ENCODE measurements at places on chromosomes 12 and 14. TPM values are rescaled to one million over a fixed set of nuclear protein-coding genes. Genes with fewer than 3 reads are reported as not detected.
A peak's percentile ranks its signal among the peaks of the same experiment; 100 is the strongest.

DNA sequence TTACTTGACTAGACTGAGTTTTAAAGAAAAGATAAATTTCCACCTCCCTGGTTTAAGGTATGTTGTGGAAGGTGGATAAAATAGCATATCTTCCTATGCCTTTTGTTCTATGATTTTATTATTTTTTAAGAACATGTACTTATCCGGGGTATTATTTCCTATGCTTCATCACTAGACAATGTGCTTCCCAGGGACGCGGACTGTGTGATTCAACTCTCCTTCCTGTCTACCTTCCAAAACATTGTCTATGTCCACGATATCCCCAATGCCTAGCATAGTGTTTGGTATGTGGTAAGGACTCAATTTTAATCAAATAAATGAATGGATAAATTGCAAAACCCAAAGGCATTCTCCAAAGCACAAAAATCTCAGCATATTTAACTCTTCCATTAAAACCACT, 8.3 kb upstream of the CCND2 start:
- DNase-seq = no peak

GRCh38 chr12:122137681-122138080, 36.3 kb downstream of the IL31 start:
- DNase-seq = no peak

GRCh38 chr14:96275177-96276112, 19.4 kb downstream of the BDKRB1 start:
- peak; percentile 43 for DNase-seq

- DNase-seq = no peak
These were observed 271.6 kb upstream of the PLEKHG7 start for GRCh38 chr12:92431146-92431545.

DNA sequence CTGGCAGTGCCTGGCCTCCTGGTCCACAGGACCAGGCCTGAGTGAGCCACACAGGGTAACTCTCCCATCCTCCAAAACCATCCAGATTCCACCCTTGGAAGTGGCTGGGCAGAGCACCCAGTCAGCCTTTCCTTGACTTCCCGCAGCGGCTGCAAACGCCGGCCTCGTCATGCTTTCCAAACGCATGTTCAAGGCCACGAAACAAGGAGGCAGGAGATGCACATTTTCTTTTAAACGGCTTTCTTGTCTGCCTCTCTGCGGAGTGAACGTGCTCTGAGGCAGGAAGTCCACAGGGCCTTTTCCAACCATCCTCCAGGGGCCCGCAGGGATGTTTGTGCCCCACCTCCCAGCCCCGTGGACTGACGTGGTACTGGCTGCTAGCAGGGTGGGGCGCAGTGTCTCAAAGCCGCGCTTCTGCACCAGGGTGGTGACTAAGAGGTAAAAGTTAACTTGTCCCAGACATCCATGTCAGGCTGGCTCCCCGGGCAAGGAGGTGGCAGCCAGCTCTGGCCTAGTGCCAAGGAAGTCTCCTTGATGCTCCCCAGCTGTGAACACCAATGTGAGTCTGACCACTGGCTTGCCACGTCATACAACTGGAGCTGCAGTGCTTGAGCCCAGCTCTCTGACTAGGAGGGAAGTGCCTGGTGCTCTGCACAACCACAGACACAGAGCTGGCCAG, 45.0 kb downstream of the KCNA5 start:
- no peak for DNase-seq

DNA sequence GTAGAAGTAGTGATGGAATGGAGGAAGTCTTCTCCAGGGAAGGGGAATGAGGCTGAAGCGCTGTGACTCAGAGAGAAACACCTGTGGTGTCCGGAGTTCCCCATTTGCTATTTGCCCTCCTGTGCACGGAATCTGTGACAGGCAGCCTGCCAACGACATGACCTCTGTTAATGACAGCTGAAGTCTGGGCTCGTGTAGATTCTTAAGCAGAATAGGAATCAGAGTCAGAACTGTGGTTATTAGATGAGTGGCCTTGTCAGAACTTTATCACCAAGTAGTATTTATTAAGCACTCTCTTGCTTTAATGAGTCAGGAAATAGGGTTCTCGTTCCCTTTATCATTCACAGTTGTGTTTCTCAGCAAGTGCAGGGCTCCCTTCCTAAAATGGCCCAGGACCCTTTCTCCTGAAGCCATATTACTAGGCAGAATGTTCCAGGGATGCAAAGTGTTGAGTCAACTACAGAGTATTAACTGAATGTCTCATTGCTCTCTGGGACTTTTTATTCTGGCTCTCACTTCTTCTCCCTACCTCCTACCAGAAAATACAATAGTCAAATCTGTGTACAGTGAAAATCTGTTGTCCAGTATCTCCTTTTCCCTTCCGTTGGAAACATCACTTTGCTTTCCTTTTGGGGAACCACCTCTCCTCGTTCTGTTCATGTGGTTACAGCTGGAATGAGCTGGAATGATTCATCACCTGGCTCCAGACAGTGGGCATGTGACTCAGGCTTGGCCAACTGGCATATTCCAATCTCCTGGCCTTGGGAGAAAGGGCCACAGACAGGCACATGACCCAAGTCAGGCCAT, 77.8 kb upstream of the MAX start:
- no peak for DNase-seq

GRCh38 chr14:105464501-105464900, 10.1 kb upstream of the CRIP2 start:
- DNase-seq = no peak

- no peak for DNase-seq
These were observed 147.5 kb upstream of the MIS18BP1 start for GRCh38 chr14:45400509-45400908.

- DNase-seq = peak; percentile 28
These were observed 49.9 kb downstream of the LRRC74A start for GRCh38 chr14:76876076-76876475.

GRCh38 chr12:95179011-95179410, 38.3 kb downstream of the FGD6 start:
- no peak for DNase-seq

DNA sequence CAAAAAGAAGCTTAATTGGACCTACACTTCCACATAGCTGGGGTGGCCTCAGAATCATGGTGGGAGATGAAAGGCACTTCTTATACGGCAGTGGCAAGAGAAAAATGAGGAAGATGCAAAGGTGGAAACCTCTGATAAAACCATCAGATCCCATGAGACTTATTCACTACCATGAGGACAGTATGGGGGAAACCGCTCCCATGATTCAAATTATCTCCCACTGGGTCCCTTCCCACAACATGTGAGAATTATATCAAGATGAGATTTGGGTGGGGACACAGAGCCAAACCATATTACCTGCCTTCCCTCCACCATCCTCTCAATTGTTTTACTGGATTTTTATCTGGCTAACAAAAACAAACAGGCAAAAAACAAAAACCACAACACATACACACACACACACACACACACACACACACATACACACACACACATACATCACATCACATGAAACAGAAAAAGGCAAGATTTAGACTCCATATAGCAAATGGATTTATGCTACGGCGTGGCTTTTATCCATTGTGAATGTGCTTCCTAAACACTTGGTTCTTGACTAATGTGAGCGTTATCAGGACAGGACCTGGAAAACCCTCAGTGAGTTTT, 66.7 kb downstream of the ZFP36L1 start:
- no peak for DNase-seq

The TEX52 gene
- not detected for total RNA-seq

The CARMIL3 gene
- 1.5 TPM for total RNA-seq

The ITGB7 gene
- 339 TPM for total RNA-seq

The TCL1B gene
- total RNA-seq = not detected

The C12orf56 gene
- total RNA-seq = not detected

The KRT82 gene
- not detected for total RNA-seq

Data from CD8-positive, alpha-beta memory T cell (primary cell).